ENCODE measurements at places on chromosomes 3 and 15.

DNA sequence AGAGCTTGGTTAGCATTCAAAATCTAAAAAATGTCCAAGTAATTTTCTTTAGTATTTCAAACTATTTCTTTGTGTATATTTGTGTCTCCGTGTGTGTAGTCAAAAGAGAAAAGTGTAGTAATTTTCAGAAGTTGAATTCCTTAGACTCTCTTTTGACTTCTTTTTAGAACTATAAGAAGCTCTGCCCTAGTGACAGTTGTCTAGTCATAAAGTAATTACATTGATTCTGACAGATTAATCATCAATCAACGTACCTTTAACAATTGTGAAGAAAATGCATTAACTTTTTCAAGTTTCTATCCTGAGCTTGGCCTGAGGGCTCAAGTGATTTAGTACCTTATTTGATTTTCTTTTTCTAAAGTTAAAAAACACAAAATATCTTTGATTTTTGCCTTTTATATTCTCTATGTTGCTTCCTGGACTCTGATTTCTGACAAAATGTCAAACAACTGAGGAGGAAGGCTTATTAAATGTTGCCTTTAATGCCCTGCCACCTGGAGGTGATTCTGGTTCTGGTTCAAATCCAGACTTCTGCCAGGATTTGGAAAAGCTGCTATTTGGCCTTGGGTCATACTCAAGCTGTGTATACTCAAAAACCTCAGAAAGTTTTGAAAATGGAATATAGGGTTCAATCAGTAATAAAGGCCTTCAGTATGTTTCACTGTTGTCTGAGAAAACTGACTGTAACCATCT, 653.6 kb downstream of the NSUN3 start:
- peak; percentile 42 for DNase-seq

- no peak for DNase-seq
These were observed 10.3 kb upstream of the SLC25A38 start for GRCh38 chr3:39372833-39373232.

DNA sequence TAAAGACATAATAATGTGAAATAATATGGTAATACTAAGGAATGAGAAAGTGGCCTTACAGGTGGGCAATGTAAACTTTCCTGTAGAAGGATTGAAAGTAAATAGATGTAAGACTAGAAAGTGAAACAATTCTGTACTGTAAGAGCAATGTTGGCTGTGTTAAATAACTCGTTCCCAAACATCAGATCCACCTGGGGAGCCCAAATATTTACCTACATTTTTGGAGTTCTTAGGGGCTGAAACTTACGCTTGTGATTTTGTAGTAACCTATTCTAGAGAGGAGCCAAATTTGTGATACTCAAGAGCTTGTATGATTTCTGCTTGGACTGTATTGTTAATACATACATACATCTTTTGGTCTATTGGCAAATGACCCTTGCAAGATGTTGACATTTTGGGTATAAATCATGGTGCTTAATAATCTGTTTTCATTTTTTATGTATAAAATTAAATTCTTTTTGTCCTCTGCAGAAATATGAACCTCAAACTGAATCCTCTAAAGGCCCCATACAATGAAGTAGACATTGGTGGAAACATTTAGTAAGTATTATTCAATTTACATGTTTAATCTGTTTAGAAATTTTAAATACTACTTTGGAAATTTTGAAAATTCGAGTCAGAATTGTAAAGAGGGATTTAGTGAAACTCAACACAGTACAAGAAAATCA, 8.5 kb upstream of the CHD2 start:
- DNase-seq: no peak

- no peak for DNase-seq
These were observed 52.0 kb downstream of the DHX30 start for GRCh38 chr3:47854720-47855455.

- peak; percentile 49 for DNase-seq
These were observed 16.0 kb upstream of the CCNL1 start for GRCh38 chr3:157175691-157176507.

GRCh38 chr3:8990266-8991215, 27.3 kb upstream of the RAD18 start:
- no peak for DNase-seq

DNA sequence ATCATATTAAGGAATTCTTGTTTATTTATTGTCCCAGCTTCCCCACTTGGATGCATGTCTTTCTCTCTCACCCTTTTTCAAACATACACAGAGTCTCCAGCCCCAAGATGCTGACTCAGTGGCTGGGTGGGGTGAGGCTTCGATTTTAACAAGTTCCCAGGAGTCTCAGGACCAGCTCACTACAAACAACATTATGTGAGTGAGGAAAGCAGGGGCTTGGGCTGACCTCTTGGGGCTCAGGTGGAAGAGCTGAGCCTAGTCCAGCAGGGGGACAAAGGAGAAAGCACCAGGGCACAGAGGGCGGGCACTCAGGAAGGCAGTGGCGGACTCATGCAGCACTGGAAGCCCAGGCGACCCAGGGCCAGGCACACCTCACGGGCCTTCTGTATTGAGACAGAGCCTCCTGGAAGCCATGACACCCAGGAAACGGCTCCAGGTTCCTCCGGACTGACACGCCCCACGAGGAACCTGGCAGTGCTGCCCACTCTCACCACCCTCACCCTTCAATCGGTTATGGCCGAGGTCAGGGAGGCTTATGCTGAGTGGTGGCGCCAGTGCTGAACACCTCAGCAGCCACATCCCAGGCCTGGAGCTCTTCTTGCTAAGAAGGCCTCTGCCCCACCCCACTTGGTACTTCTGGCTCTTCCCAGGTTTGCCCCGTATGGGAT, 97.4 kb downstream of the LRIG1 start:
- DNase-seq: no peak

DNA sequence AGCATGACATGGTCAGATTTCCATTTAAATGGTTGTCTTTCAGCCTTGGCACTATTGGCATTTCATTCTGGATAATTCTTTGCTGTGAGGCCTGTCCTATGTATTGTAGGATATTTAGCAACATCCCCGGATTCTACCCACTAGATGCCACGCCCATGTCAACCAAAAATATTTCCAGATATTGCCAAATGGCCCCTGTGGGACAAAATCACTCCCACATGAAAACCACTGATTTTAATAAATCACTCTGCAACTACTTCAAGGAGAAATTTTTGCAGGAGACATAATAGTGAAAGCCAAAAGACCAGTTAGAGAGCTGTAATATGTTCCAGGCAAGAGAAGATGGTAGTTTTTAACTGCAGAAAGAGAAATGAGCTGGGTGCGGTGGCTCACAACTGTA, 55.9 kb upstream of the RARB start:
- no peak for DNase-seq

DNA sequence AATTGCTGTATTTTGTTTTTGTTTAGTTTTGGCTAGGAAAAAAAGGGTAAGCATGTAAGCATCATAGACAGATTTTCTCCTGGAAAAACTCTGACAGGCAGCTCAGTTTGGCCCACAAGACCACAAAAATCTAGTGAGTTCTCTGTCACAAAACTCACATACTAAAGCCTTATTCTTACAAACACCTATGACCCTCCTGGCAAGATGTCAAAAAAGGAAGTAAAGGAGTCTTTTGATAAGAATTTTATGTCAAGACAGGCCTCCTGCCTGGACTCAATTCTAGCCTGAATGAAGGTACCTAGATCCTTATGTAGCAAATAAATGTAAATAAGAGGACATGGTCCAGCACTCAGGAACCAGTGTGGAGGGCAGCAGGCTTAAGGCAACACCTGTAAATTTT, 668.3 kb upstream of the ZNF385D start:
- DNase-seq: no peak

Data from DMS53 (cell line).